ENCODE measurements at places on chromosomes 6 and 20.

GRCh38 chr6:89047473-89047872 is 33.1 kb upstream of the PNRC1 start:
- DNase-seq: no peak

DNA sequence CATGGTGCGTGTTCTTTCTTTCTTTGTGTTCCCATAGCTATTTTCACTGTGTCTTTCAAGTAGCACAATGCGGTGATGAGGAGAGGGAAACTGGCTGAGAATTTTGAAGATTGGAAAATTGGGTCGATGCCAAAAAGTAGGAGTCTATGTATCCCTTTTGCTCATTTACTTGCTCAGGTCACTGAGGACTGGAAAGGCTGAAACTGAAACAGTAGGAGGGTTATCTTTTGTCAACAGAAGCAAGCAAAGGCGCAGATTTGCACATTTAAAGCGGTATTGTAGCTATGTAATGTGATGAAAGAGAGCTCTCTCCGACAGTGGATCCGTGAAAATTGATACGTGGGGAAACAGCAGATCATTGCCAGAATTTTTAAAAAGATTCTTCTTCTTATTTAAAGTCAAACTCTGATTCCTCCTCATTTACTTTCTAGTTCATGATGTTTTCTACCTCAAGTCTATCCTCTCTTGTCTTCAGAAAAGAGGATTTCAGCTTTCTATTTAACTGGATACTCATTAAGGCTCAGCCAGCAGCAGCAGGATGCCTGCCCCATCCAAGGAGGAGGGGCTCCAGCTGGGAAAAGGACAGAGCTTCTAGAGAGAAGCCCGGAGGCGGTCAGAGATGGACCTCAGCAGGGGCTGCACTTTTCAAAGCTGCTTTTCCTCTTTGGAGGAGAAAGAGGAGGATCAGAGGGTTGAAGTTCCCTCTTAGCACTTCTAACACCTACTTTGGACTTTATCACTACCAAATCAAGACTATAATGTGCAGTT is 15.9 kb upstream of the FYN start:
- DNase-seq: peak; percentile 87

GRCh38 chr6:148147463-148147830 is 195.2 kb upstream of the SASH1 start:
- peak; percentile 31 for DNase-seq

- no peak for DNase-seq
Measured at GRCh38 chr6:43221046-43221972, 8.0 kb downstream of the DNPH1 start.

DNA sequence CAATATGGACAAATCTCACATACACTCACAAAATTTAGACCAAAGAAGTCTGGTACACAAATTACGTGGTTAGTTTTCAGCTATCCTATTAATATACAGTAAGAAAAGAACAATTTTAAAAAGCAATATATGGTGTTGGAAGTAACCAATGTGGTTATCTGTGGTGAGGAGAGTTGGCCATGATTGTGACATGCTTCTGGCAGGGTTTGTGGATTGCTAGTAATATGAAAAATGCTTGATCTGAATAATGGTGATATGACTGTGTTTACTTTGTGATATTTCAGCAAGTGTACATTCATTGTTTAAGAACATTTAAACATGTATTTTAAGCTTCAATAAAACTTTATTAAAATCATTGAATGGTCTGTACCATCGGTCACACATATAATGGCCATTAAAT is 99.1 kb downstream of the ADGB start:
- DNase-seq: no peak

DNA sequence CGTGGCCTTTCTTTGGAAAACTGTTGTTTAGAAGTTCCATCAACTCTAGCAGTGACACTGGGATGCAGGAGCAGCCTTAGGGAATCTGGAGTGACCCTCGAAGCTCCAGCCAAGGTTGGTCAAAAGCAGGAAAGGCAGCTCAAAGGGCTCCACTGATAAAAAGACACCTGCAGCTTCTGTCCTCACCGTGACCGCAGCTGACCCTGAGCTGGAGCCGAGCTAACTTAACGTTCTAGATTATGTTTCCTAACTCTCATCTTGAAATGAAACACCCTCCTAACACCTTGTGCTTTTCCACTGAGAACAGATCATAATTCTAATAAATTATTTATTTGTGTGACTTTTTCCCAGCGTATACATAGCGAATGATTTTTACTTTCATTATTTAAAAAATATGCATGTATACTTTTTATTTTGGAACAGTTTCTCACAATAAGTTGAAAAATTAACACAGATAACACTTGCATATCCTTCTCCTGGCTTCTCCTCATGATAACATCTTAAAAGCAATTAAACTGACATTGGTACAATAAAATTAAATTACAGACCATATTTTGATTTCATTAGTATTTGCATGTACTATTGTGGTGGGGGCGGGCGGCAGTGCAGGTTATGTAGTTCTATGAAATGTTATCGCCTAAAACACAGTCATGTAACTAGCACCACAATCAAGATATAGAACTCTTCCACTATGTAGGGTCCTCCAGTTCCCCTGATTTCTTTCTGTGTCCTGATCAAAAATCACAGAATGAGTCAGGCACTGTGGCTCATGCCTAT is 116.1 kb downstream of the MOXD1 start:
- no peak for DNase-seq

DNA sequence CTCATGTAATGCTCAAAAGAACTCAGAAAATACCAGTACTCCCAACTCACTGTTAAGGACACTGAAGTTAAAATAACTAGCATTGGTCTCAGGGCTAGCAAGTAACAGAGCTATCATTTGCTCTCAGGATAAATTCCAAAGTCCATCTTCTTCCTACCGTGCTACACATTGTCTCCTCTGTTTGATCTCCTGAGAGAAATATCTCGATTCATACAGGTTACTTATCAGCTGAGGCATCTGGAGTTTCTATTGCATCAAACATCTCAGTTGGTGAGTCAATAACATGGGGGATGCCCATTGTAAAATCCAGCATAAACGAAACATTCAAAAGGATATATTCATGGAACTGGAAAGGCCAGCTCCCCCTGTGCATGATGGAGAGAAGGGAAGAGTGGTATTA is 147.4 kb downstream of the BACH2 start:
- DNase-seq: no peak

DNA sequence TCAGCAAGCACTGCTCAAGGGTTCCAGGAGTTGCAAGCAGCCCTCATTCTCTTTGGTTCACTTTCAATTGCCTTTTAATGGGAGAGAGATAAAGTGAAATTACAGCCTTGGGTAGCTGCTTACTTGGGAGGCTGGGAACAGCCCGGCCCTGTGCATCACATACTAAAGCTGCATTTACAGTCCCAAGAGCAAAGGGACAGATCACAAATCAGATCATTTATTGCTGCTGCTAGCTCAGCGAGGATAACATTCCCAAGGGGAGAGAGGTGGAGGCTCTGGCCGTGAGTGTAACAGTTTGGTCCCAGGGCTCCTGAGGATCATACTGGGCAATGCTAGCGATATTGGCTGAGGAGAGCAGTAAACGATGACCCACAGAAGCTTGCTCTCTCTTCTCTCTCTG is 133.1 kb downstream of the CDH26 start:
- no peak for DNase-seq

GRCh38 chr6:163021054-163021453 is 293.3 kb downstream of the PACRG start:
- no peak for DNase-seq

GRCh38 chr6:131778169-131778568 is 29.7 kb upstream of the ENPP1 start:
- DNase-seq: no peak

DNA sequence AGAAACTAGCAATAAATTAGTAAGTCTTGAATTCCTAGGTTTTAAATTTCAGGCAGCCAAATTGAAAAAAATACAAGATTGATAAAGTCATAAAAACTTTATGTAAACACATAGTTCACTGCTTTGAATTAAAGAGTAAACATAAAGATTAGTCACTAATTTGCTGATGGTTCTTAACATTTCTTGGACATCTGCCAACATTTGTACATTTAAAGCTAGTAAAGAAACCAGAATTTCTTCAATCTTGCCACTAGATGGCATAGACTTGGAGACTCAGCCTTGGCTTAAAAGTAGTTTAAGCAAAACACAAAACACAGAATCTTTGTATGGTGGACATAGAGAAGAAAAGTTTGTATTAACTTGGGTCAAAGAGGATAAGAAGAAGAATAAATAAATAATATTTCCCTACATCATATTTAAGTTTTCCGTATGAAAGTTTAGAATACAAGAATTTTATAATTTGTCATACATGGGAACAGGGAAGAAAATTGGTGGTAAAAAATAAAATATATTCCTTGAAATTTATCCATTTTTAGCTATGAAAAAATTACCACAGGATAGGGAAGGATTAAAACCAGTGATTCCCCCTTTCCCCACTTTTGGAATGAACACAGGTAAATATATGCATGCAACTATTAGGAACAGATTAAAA is 41.7 kb upstream of the FAM135A start:
- DNase-seq: peak; percentile 66

- DNase-seq: no peak
Measured at GRCh38 chr20:46963196-46963529, 68.5 kb downstream of the EYA2 start.

GRCh38 chr20:41307021-41307420 is 10.5 kb downstream of the ZHX3 start:
- no peak for DNase-seq

- no peak for DNase-seq
Measured at GRCh38 chr6:137772541-137773250, 94.4 kb upstream of the TNFAIP3 start.

DNA sequence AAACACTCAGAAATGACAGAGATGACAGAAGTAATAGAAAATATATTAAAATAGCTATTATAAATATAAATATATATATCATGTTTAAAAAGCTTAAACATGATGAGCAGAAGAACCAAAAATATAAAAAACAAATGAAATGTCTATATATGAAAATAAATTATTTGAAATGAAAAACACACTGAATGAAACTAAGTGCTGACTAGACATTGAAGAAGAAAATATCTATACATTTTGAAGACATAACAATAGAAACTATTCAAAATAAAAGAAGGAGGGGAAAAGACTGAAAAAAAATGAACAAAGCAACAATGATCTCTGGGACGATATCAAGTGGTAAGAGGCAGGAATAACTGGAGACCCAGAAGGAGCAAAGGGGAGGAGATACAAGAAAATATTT is 76.8 kb downstream of the RNASET2 start:
- no peak for DNase-seq

DNA sequence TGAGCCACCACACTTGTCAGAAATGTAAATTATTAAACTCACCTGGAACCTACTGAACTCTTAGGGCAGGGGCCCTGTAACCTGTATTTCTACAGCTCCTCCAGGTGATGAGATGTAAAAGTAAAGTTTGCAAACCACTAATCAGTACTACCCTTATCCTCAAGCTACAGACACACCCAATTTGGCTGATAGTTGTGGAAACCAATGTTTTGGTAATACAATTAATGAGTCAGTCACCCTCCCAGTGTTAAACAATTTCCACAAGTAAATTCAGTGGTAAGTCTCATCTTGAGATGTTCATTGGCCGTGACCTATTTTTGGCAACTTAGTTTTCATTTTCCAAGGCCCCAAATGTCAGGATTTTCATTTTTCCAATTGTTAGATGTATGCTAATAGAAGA is 29.6 kb downstream of the GCNT2 start:
- DNase-seq: no peak

DNA sequence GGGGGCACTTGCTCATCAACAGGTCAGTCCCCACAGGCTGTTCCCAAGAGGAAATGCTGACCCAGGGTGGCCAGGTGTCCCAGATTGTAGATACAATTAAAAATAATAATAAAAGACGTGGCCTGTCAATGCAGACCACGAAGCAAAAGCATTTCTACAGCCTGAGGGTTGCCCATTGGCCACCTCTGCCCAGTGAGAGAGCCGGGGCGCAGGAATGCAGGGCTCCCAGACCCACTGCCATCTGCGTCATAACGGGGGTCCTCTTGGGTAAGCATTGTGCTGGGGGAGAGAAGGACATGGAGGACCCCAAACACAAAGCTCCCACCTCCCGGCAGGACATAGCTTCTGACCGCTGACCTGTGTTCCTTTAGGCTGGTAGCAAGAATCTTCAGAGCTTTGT is 22.9 kb upstream of the AFDN start:
- no peak for DNase-seq

GRCh38 chr20:45211569-45212474 is 5.0 kb downstream of the SEMG1 start:
- DNase-seq: no peak

- no peak for DNase-seq
Measured at GRCh38 chr6:104607501-104607900, 252.2 kb downstream of the HACE1 start.

DNA sequence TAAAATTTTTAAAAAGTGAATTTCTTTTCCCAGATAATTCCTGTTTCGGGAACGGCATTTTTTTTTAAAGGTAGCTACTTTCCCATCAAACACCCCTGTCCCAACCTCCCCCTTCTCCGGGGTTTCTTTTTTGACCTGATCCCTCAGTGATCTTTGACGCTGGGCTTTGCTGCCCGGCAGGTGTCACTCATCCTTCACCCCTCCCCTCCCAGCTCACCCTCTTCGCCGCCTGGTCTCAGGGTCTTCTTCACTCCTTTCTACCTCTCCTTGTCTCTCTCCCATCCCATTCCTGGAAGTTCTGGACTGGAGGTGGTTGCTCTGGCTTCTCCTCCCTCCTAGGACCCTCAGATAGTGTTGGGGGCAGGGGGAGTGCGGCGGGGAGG is 329 bp upstream of the GPR6 start:
- no peak for DNase-seq

Data from eye (tissue), 1 donor.